OCI-LY7 (cell line): ENCODE measurements at places on chromosomes 6 and 20.

DNA sequence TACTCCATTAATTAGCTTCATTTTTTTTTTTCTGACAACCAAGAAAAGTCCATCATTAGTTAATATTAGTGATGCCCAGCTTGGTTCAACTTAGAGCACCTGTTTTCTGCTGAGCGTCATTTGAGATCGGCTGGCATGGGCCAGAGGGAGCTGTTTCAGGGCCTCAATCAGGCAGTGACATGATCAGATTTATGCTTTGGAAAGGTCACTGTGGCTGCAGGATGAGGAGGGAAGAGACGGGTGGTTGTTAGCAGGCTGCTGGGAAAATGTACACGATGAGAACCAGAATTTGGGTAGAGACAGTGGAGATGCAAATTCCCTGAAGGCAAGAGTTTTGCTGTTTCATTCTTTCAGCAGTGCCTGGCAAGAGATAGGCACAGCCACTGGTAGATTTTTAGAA is 4.4 kb upstream of the STX16 start:
- DNase-seq: no peak

DNA sequence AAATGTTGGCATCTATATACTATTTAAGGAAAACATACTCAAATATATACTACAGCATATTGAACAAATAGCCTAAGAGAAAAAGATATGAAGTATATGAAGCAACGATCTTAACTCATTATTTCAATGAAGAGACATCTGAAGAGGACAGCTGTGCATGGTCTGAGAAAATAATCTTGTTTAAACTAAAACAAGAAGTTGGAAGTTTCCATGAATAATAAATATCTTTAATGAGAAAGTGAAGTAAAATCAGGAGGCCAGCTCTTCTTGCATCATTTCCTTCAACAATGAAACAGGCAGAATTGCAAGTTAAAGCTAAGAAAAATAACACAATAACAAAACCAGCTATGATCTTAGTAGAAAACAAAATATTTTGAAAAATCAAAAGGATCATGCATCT is 1265.4 kb upstream of the MAP3K7 start:
- DNase-seq: no peak

DNA sequence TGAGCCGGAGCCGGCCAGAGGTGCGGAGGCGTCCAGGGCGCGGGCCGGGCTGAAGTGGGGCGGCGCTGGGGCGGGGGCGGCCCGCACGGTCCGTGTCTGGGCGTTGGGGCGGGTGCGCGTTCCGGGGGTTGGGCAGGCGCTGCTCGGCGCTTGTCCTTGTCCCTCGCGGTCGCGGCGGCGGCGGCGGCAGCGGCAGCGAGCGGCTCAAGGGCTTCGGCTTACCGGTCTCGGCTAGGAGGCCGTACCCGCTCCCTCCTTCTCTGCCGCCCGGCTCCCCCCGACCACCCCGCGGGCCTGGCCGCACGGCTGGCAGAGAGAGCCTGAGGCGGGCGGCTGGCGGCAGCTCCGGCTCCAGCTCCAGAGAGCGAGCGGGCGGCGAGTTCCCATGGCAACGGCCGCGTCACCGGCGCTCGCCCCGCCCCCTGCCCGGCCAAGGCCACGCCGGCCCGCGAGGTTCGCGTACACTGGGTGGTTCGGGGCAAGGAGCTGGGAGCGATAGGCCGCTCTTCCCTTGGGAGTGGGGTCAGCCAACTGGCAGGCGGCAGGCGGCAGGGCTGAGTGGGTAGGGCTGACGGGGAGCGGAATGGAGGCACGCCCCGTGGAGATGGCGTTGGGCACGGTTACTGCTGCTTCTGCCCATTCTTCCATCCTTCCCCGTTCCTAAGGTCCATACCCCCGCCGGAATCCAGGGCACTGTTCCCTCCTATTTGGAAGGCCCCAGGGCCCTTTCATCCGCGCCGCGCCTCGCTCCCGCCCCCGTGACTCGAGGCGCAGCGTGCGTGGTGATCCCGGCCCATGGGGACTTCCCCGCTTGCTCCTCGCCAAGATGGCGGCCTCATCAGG is at the start of gene LRRC73:
TSS of gene LRRC73 (minus strand) at position 363 of the 843 bp plus-strand sequence. CDS start 561 bp downstream, outside the sequence.
- peak; percentile 50 for DNase-seq

- DNase-seq: no peak
Observed at GRCh38 chr6:12748815-12749521, 32.4 kb downstream of the PHACTR1 start.

- no peak for DNase-seq
Observed at GRCh38 chr20:50467174-50467573, 43.0 kb upstream of the PTPN1 start.

GRCh38 chr6:33577106-33577535 is 3.0 kb downstream of the BAK1 start:
- DNase-seq: no peak

- no peak for DNase-seq
Observed at GRCh38 chr6:25578538-25578937, 73.5 kb upstream of the SCGN start.

- no peak for DNase-seq
Observed at GRCh38 chr20:6588296-6588695, 179.2 kb upstream of the BMP2 start.

- DNase-seq: no peak
Observed at GRCh38 chr20:39534846-39535245, 572.7 kb downstream of the DHX35 start.

DNA sequence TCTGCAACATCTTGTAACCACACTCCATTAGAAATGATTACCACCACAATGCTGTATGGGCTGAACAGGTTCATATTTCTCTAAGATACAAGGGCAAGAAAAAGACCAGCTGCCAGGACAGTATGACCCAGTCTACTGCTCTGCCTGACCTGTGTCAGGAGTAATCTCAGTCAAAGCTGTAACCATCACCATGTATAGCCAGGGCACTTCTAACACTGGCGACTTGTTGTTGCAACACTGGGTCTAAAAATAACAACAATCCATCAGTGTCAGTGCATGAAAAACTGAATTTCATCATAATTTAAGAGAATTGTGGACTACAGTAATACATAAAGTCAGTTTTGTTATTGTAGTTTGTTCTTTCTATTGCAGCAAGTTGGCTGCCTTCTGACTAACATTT is 738.6 kb upstream of the ADGRB3 start:
- DNase-seq: no peak

GRCh38 chr6:96926425-96926824 is 1.9 kb downstream of the KLHL32 start:
- no peak for DNase-seq

DNA sequence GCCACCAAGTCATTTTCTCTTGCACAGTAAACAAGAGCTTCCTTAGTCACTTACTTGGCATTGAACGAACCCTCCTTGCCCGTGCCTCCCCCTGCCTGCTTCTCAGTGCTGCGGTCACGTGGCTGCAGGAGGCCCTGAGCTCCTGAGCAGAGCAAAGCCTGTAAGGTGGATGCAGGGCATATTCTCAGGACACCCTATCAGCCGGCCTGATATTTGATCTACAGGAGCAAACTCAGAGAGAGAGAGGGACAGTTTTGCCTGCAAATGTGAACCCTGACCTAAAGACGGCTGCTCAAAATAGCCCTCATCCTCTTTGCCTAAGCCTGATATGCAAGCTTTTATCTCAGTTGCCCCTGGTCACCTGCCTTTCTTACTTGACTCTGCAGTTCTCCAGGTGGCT is 93.0 kb upstream of the POPDC3 start:
- no peak for DNase-seq

GRCh38 chr6:142676027-142676443 is 268.9 kb downstream of the HIVEP2 start:
- no peak for DNase-seq

- no peak for DNase-seq
Observed at GRCh38 chr6:102075539-102075938, 682.0 kb downstream of the GRIK2 start.

DNA sequence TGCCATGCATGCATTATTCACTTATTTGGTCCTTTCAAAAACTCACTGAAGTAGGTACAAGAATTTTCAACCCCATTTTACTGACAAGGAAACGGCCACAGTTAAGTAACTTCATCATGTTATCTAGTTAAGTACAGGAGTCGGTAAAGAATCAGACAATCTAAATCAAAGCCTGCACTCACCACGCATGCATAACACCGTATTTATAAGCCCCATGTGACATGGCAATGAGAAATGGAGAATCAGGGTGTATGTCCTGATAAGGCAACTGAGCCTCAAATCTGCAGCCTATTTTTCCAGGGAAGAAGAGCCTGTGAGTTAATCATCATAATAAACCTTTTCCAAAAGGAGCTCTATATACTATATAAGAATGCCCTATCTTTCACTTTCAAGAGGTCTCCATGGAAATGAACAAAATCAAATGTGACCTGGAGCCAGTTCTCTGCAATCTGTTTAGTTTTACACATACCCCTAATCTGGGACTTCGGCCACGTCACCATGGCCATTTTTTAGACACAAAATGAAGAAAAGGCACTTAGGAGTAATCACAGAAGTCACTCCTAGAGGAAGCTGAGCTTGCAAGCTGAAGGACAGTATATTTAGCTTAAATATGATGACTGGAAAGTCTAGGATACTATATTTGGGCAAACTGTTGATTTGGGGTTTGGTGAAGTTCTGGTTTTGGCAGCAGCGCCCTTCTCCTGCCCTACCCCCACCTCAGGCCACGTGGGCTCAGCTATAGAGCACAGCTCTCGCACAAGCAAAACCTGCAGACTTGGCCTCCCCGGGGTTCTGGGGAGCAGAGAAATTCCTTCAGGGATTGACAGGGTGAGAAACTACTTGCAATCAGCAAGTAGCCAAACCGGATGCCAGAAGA is 19.2 kb downstream of the TRAM2 start:
- DNase-seq: no peak

- no peak for DNase-seq
Observed at GRCh38 chr6:9126878-9127560, 691.7 kb upstream of the SLC35B3 start.

GRCh38 chr6:97000138-97000537 is 75.6 kb downstream of the KLHL32 start:
- DNase-seq: no peak

DNA sequence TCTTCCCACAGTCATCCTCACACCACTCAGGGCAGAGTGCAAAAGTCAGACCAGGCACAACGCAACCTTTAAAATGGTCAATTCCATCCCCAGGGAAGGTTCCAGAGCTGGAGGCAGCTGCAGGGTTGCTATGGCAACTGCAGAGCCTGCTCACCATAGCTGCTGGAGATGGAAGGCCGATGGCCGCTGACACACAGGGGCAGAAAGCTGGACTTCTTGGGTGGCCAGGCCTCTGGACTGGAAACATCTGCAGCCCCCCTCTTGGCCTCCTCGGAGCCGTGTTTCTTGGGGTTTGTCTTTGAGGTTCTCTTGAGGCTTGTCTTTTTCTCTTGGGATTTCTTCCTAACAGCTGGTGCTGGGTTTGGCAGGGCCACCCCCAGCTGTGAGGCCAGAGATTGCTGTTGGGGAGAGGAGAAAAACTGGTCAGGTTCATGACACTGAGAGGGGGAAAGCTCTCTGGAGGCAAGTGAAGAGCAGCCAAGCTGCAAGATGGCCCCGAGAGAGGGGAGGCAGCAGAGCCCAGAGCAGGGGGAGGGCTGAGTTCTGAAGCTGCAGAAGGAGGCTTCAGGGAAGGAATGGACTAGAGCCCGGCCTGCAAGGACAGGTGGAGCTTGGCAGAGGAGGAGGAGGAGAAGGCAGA is 10.2 kb downstream of the BNIP5 start:
- no peak for DNase-seq

- no peak for DNase-seq
Observed at GRCh38 chr6:21518317-21518716, 75.2 kb upstream of the SOX4 start.

DNA sequence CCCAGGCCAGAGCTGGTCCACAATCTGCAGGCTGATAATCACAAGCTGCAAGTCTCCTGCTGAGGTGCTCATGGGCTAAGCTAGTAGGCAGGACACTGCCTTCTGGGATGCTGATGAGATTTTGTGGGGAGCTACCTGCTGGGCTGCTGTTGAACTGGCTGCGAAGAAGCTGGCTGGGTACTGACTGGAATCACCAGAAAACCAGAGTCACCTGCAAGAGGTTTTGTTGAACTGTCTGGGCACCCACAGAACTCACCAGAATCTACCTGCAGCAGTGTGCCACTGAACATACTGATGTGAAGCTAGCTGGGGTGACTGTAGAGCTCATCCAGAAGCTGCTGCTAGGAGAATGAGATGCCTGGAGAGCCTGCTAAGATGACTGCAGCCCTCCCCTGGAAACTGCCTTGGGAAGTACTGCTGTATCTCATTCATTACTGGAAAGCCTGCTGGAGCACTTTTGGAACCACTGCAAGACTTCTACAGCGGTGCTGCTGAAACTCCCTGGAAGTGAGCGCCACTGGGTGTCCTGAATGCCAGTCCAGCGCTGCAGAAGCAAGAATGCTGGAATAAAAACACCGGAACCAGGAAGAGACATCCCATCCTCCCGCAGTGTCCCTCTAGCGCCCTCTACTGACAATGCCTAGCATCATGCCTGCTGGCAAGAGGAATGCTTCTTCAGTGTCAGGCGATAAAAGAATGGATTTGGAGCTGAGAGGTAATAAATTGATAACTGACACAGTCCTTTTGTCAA is 64.9 kb upstream of the ARHGAP18 start:
- DNase-seq: peak; percentile 57
